ENCODE measurements at places on chromosomes 6 and 20. TPM values are rescaled to one million over a fixed set of nuclear protein-coding genes. Genes with fewer than 3 reads are reported as not detected.

The DOK5 gene
- 5.2 TPM for polyA plus RNA-seq

- no peak overlapping the region for H3K27ac ChIP-seq
- H3K27me3 ChIP-seq = no peaks in the 10 kb centered on the region
- H3K36me3 ChIP-seq = no peaks in the 10 kb centered on the region
- H3K4me1 ChIP-seq = no peaks in the 10 kb centered on the region
- no peak overlapping the region for H3K4me3 ChIP-seq
These were observed 40.5 kb downstream of the KCNQ2 start for GRCh38 chr20:63431944-63432343.

GRCh38 chr20:36754656-36755222, 8.8 kb upstream of the NDRG3 start:
- no peak for DNase-seq
- no peaks in the 10 kb centered on the region for H3K4me1 ChIP-seq
- H3K27ac ChIP-seq = no peak overlapping the region
- H3K4me3 ChIP-seq = no peak overlapping the region
- no peaks in the 10 kb centered on the region for H3K27me3 ChIP-seq

DNA sequence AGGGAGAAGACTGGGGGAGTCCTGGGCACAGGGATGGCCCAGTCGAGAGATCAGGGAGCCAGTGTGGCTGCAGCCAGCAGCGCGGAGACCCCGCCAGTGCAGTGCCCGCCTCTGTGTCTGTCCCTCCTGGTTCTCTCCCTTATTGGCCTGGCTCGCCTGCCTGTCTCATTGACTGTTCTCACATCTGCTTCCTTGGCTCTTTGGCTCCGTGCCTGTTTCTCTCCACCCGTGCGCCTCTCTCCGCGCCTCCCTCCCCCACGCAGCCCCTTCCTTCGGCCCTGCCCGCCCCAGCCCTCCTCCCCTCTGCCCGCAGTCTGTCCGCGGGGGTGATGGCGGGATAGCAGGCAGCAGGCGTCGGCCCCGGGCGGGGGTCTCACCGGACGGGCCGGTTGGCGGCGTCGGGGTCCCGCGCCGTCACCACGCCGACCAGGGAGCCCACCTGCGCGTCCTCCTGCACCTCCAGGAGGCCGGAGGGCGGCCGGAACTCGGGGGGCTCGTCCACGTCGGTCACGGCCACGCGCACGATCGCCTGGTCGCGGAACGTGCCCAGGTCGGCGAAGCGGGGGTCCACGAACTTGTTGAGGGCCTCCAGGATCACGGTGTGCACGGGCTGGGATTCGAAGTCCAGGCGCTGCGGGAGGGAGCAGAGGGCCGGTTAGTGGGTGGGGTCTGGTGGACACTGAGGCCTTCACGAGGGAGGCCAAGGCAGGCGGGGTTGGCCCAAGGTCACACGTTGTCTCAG, 92.0 kb downstream of the CD40 start:
- H3K4me1 ChIP-seq = no peaks in the 10 kb centered on the region
- H3K36me3 ChIP-seq = no peaks in the 10 kb centered on the region
- no peak overlapping the region for H3K4me3 ChIP-seq

DNA sequence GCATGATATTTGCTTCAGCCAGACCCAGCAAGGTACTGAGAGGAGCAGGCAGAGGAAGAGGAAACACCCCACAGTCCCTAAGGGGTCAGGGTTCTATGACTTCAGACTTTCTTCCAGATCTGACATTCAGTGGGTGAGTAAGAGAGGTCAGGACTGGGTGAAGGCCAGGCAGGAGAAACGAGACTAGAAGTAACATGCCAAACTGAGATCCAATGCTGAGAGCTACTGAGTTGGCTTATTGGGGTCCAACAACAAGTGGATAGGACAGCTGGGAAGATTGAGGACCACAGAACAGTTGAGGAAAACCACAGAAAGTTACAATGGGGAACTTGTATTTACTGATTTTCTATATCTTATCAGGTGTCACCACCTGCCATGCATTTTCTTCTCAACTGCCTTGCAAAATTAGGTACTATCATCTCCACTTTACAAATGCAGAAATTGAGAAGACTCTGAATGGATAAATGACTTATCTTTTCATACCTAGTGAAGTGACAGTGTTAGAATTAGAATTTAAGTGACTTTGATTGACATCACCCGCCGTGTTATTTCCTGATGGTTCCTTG, 43.8 kb upstream of the HIVEP1 start:
- H3K27me3 ChIP-seq = no peaks in the 10 kb centered on the region
- no peaks in the 10 kb centered on the region for H3K36me3 ChIP-seq
- no peak for DNase-seq
- H3K27ac ChIP-seq = no peak overlapping the region
- H3K4me1 ChIP-seq = no peaks in the 10 kb centered on the region
